A549 treated with Mapracorat at 1 μM for 4 hours (cell line): ENCODE measurements at places on chromosomes 5 and 9. TPM values are rescaled to one million over a fixed set of nuclear protein-coding genes. Genes with fewer than 3 reads are reported as not detected.

The IFNB1 gene
- not detected in 5 replicates for total RNA-seq

The TAF11L2 gene
- total RNA-seq = not detected in 5 replicates

The C9orf50 gene
- 0.36 TPM in 1 of 5 replicates, not detected in the others for total RNA-seq

The PCDHA5 gene
- total RNA-seq = 0.64 to 0.87 TPM (median 0.77 TPM) in 5 replicates

The TLE1 gene
- total RNA-seq = 82.6 to 93.6 TPM (median 88.1 TPM) in 5 replicates

The CACNA1B gene
- total RNA-seq = 0.03 to 0.05 TPM (median 0.04 TPM) in 5 replicates

The TRIM7 gene
- 30.1 to 43.0 TPM (median 42.7 TPM) in 5 replicates for total RNA-seq

The CDX1 gene
- not detected in 5 replicates for total RNA-seq

The STPG3 gene
- not detected in 5 replicates for total RNA-seq

The NR5A1 gene
- 0.06 to 0.23 TPM (median 0.15 TPM) in 3 of 5 replicates, not detected in the others for total RNA-seq

The PROB1 gene
- 0.15 to 0.29 TPM (median 0.22 TPM) in 5 replicates for total RNA-seq

The BARHL1 gene
- 0.07 TPM in 1 of 5 replicates, not detected in the others for total RNA-seq

The ORM2 gene
- total RNA-seq = not detected in 5 replicates

The PRKAA1 gene
- 29.3 to 52.9 TPM (median 39.2 TPM) in 5 replicates for total RNA-seq

The MEGF10 gene
- total RNA-seq = not detected in 5 replicates

The DNAH5 gene
- 1.5 to 2.3 TPM (median 2.1 TPM) in 5 replicates for total RNA-seq

The FGF18 gene
- 1.2 to 1.5 TPM (median 1.2 TPM) in 5 replicates for total RNA-seq

The CDH6 gene
- 0.04 to 0.09 TPM (median 0.06 TPM) in 5 replicates for total RNA-seq

The WHRN gene
- total RNA-seq = 5.0 to 8.2 TPM (median 6.9 TPM) in 5 replicates

The MYMK gene
- total RNA-seq = not detected in 5 replicates

The SHISAL2B gene
- total RNA-seq = not detected in 5 replicates

The ASPN gene
- total RNA-seq = not detected in 5 replicates

The SLC6A3 gene
- total RNA-seq = 0.27 to 0.87 TPM (median 0.61 TPM) in 5 replicates

The RIOK2 gene
- total RNA-seq = 17.8 to 22.5 TPM (median 20.9 TPM) in 5 replicates

The LRRC26 gene
- total RNA-seq = 0.59 to 2.0 TPM (median 1.8 TPM) in 5 replicates

The C9orf153 gene
- 0.08 to 0.50 TPM (median 0.15 TPM) in 3 of 5 replicates, not detected in the others for total RNA-seq

The SREK1 gene
- total RNA-seq = 26.1 to 33.2 TPM (median 30.9 TPM) in 5 replicates

The CAMK4 gene
- total RNA-seq = 0.01 to 0.20 TPM (median 0.16 TPM) in 3 of 5 replicates, not detected in the others

The MSANTD3 gene
- total RNA-seq = 61.0 to 70.9 TPM (median 64.5 TPM) in 5 replicates

The SHC3 gene
- 0.19 to 0.64 TPM (median 0.44 TPM) in 5 replicates for total RNA-seq

The ZNF484 gene
- 1.9 to 3.1 TPM (median 2.1 TPM) in 5 replicates for total RNA-seq

The PCDHGA12 gene
- 0.02 TPM in 1 of 5 replicates, not detected in the others for total RNA-seq

The CRHBP gene
- 0.13 TPM in 1 of 5 replicates, not detected in the others for total RNA-seq

The PRUNE2 gene
- 0.26 TPM in 1 of 5 replicates, not detected in the others for total RNA-seq

The OR1K1 gene
- not detected in 5 replicates for total RNA-seq

The RGS7BP gene
- total RNA-seq = not detected in 5 replicates

The SLC1A3 gene
- total RNA-seq = 0.05 to 0.27 TPM in 2 of 5 replicates, not detected in the others

The SCGB3A2 gene
- not detected in 5 replicates for total RNA-seq

The INSL4 gene
- 13.9 to 20.2 TPM (median 15.8 TPM) in 5 replicates for total RNA-seq

The PALM2AKAP2 gene
- total RNA-seq = 0.11 to 0.44 TPM (median 0.19 TPM) in 5 replicates

The MRPL50 gene
- total RNA-seq = 12.5 to 17.8 TPM (median 13.7 TPM) in 5 replicates

The KIF4B gene
- total RNA-seq = 0.02 TPM in 1 of 5 replicates, not detected in the others

The COMMD10 gene
- total RNA-seq = 35.2 to 40.8 TPM (median 37.0 TPM) in 5 replicates

The SLC30A5 gene
- 30.3 to 35.3 TPM (median 31.0 TPM) in 5 replicates for total RNA-seq

The TMOD1 gene
- 1.7 to 2.1 TPM (median 2.0 TPM) in 5 replicates for total RNA-seq

The GLRA1 gene
- not detected in 5 replicates for total RNA-seq

The SLC6A19 gene
- 0.13 to 0.22 TPM (median 0.19 TPM) in 5 replicates for total RNA-seq

The GFPT2 gene
- total RNA-seq = 43.7 to 60.3 TPM (median 54.0 TPM) in 5 replicates

The BHMT gene
- total RNA-seq = not detected in 5 replicates

The CNTLN gene
- 4.4 to 6.0 TPM (median 5.4 TPM) in 5 replicates for total RNA-seq

The IFNK gene
- total RNA-seq = not detected in 5 replicates

The SLC25A46 gene
- total RNA-seq = 29.0 to 31.2 TPM (median 29.8 TPM) in 5 replicates

The ATP10B gene
- total RNA-seq = not detected in 5 replicates

The PCDHA1 gene
- 0.06 to 0.23 TPM (median 0.14 TPM) in 5 replicates for total RNA-seq

The RNF208 gene
- 1.1 to 2.1 TPM (median 1.8 TPM) in 5 replicates for total RNA-seq
